RPMI7951 (cell line): ENCODE measurements at places on chromosomes 1 and 21. TPM values are rescaled to one million over a fixed set of nuclear protein-coding genes. Genes with fewer than 3 reads are reported as not detected.

- DNase-seq, result peak; percentile 44
These were observed 433.1 kb downstream of the CAMTA1 start for GRCh38 chr1:7218210-7218832.

- no peak for DNase-seq
These were observed 277.6 kb downstream of the PTBP2 start for GRCh38 chr1:96999191-96999590.

- DNase-seq, result no peak
These were observed 64.5 kb downstream of the BRINP3 start for GRCh38 chr1:190413142-190413541.

DNA sequence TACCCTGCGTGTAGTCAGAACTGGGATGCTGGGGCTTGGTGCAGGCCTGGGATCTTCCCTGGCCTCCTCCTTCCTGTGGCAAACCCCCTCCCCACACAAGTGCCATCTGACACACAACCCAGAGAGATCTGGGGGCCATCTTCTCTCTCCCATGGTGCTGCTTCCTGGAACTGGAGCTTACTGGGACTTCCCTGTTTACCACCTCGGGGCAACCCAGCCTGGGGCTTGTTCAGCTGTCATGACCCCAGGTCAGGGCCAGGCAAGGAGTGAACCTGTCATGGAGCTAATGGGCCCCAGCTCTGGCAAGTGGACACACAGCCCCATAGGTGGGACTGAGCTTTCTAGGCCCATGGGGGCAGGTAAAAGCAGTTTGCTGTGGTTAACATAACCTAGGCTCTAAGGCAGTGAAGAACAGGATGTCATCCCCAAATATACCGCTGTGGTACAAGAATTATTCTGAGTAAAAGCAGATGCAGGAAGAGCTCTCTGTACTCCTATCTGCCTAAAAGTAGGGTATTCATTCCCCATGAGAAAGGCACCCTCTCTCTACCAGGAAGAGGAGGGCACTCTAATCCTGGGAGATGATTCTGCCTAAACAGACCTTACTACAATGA is 2.4 kb downstream of the TRIM11 start:
- no peak for DNase-seq

GRCh38 chr1:169363046-169363730 is 4.4 kb downstream of the NME7 start:
- DNase-seq, result peak; percentile 86

GRCh38 chr1:91555074-91555730 is 54.6 kb downstream of the CDC7 start:
- peak; percentile 37 for DNase-seq

DNA sequence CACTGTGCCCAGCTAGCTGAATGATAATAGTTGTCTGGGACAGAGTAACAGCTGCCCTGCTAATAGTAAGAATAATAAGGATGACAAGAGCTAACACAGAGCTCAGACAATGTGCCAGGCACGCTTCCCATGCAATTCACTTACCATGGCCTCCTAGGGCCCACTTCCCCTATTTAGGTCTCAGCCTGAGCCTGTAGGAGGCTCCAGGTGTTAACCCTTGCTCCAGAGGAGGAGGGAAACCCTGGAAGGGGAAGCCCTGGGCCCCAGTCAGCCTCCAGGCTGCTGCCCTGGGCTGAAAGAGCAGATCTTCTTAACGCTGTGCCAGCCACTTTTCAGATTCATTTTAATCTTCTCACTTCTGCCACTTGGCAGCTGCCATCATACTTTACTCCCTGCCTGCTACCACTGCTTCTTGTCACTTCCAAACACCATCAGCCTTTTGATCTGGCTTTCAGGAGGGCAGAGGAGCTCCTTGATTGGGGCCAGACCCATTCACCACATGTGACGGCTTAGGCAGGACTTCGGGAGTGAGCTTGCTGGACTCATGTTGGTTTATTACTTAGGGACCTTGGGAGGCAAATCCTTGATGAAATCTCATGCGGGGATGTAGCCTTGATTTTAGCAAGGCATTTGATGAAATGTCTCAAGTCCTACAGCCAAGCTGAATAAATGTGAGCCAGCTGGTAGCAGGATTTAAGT is 66.7 kb upstream of the PARP1 start:
- DNase-seq, result no peak

- DNase-seq, result no peak
These were observed 143.6 kb downstream of the SLC45A1 start for GRCh38 chr1:8461351-8462110.

DNA sequence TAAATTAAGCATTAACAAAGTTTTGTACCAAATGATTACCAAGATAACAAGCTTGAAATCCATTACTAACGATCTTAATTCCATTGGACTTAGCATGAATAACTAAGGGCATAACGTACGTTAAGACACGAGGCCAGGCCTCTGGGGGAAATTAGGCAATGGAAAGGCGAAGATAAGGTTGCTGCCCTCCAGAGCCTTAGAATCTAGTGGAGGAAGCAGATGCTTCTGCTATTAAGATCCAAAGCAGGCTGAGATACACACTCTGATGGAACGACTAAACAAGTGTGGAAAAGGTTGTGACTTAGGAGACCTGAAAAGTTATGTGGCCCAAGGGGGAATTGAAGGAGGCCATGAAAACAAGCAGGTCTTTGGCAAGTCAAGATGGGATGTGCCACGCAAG is 6.0 kb downstream of the AKNAD1 start:
- DNase-seq, result no peak

DNA sequence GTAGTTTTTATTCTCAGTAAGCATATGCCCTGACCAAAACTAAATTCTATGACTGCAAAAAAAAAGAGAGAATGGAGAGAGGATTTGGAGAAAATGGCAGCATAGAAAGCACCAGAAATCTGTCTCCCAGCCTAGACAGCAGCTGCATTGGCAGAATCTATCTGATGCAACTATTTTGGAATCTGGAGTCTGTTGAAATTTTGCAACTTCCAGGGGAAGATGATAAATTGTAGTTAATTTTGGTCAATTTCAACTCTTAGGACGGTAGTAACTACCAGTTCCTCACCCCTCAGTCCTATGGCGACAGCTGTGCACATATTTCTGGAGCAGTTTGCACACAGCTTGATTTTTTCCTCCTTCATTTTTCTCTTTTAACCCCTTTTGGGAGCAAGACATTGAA is 10.9 kb downstream of the EXO5 start:
- no peak for DNase-seq

The LRRC42 gene
- 51.3 and 57.8 TPM in 2 replicates for total RNA-seq

The DNAJC28 gene
- total RNA-seq, result 2.0 and 2.6 TPM in 2 replicates

The CRABP2 gene
- total RNA-seq, result 66.6 and 81.6 TPM in 2 replicates

The H6PD gene
- 8.4 and 10.2 TPM in 2 replicates for total RNA-seq

The ZFP69B gene
- total RNA-seq, result 2.8 and 3.1 TPM in 2 replicates

The TINAGL1 gene
- total RNA-seq, result 7.0 and 14.9 TPM in 2 replicates
